ENCODE measurements at places on chromosomes 4 and X.

DNA sequence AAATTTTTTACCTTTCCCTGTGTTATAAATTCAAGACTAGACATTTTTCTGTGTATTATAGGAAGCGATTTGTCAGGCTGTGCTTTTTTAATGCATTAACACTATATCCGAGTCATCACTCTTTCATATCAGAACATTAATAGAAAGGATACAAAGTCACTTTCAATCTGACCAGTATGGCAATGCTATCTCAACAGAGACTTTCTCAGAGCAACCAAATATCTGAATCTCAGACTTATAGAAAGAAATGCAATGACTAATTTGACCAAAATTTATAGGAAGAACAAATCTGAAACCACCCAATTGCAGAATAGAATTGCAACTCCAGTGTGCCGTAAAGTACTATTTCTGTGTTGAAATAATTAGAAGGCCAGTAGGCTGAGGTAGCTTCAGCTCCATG is 473 bp upstream of the TKTL2 start:
- no peak for DNase-seq

DNA sequence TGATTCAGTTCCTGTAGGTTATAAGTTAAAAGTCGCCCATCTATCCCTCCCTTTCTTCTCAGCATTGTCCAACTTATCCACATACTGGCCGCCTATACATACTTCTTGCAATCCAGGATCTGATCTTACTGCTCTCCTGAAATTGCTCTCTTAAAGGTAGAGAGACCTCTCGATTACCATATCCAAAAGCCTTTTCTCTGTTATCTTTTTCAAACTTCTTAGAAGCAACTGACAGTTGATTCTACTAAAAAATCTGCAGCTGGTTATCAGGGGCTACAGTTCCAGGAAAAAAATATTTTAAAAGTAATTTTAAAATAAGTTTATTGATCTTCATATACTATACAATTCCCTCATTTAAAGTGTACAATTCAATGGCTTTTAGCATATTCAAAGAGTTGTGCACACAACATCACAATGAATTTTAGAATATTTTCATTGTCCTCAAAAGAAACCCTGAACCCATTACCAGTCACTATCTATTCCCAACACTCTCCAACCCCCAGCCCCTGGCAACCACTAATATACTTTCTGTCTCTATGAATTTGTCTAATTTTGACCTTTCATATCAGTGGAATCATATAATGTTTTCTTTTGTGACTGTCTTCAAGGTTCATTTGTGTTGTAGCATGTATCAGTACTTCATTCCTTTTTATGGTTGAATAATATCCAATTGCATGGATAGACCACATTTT is 102.0 kb downstream of the HDAC8 start:
- no peak for DNase-seq

DNA sequence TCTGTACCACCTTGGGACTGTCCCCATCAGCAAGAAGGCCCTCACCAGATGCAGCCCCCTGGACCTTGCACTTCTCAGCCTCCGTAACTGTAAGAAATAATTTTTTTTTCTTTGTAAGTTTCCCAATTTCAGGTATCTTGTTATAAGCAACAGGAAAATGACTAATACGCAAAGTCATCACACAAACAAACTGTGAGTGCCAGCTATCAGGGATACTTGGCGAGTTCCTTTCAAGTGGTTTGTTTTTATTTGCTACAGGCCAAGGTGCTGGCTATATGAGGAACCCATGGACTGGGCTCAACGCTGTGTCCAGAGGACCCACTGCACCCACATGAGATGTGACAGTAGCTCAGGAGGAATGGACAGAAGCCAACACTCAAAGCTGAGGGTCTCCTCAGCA is 11.5 kb upstream of the GPM6B start:
- no peak for DNase-seq

DNA sequence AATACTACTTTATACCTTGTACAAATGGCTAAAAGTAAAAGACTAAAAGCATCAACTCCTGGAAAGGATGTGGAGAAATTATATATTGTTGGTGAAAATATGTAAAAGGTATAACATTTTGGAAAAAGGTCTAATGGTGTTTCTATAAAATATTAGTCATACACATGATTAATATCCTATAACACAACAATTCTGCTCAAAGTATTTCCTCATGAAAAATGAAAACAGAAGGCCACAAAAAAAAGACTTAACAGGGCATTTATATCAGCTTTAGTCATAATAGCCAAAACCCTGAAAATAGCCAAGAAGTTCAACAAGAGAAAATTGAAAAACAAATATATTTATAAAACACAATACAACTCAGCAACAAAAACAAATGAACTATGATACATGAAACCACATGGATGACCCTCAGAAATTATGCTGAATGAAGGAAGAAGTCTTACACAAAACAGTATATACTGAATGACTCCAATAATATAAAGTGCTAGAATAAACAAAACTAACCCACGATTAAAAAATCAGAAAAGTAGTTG is 38.8 kb downstream of the TBCK start:
- no peak for DNase-seq

GRCh38 chr4:38785901-38786402 is 3.2 kb upstream of the TLR10 start:
- DNase-seq: no peak

DNA sequence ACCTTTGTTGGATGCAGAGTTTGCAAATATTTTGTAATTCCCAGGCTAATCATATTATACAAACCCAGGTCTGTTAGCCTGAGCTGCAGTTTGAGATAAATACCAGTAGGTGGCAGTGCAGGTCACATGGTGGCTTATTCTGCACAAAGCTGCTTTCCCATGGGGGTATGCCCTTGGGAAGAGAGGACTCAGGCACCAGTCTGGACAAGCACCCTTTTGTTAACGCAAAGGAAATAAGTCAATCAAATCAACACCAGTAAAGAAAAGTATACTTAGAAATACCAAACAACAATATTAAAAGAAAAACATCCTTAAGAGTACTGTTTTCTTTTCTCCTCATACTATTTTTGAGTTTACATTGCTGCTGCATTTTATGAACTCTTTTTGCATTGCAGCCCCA is 389.0 kb upstream of the ZFP42 start:
- no peak for DNase-seq

DNA sequence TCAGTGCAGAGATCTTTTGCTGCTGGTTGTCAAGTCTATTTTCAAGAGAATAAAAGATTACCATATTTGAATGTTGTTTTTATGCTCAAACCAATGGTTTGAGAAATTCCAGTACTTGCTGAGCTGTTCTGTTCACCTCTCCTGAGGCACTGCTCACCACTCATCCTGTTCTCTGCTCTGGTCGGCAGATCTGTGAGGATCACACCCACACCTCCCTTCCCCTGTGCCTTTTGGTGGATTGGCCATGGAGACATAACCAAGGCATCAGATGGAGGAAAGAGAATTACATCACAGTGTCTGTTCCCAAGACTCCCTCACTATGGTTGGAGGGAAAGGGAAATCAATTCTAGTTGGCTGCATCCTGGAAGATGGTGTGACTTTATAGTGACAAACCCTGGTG is 391.6 kb downstream of the ARHGAP24 start:
- no peak for DNase-seq

- no peak for DNase-seq
Measured at GRCh38 chr4:3874028-3874415, 107.8 kb downstream of the ADRA2C start.

DNA sequence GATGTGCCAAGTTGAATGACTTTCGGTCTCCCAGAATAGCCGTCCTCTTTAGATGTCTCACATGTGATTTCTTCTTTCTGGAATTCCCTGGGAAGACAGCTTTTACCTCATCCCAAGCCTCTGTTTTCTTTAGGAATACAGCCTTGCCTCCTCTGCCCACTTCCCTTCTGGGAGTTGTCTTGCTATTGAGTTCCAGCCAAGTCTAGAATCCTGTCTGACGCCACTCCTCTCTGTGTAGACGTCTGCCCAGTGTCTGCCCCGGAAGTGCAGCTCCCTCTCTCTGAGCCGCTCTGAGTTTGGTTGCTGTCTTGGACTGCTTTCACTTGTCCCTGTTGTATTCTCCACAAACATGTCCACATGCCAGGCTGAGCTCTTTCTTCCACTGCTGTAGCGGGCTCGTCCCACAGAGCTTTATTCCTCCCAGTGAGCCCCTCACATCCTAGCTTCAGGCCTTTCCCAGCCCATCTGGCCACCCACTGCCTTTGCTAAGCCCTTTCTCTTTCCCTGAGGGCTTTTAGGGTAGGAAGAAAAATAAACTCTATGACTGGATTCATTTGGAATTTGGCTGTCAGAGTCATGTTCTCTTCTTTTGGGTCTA is 9.0 kb upstream of the IGFBP7 start:
- DNase-seq: no peak

DNA sequence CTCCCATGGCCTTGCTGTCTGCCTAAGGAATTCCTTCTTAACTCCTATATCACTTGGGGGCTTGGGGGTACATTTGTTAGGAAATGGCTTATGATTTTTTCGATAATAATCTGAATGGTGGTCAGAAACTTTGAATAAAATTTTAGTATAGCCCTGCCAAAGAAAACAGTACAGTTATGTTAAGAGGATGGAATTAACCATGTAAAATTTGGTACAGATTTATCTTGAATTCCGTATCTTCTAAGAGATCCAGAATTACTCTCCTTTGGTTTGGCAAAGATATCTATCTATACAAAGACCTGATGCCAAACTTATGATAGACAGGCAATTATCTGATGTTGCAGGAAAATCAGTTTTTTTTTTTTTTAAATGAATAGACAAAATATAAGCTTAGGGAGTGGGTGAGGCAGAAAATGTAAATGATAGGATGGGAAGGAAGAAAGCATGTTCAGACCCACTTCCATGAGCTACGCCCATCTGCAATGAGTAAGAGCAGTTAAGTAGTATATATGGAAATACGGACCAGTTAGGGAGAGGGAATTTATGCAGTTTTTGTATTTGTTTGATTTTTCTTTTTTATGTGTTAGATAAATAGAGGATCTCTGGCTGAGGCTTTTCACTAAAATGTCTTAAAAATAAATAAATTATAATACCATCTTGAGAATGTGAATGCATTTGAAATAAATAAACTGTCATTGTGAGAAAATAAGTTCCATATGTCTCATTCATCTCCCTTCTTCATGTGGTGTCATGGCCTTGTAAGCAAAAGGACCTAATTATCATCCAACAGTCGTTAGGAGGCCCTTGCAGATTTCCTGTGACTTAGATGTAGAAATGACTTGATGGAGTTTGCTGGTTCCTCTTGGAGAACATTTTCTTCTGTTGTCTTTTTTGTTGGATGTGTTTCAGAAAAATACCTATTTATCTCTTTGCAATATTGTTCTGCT is 389.6 kb downstream of the ARHGAP24 start:
- DNase-seq: no peak

DNA sequence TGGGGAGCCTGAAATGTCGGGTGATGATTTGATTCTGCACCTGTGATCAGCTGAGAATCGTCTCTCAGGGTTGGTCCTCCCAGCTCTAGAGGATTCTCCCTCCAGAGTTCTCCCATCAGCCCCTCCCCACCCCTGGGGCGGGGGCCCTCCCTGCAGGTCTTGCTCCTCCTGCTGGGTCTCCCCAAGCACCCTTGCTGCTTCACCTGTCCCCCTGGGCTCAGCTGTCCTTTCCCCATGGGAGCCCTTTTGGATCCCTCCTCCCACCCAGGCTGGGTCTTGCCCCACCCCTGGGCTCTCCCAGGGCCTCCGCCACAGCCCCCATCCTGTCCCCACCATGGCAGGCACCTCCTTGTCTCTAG is 22.2 kb downstream of the PSAPL1 start:
- DNase-seq: no peak

DNA sequence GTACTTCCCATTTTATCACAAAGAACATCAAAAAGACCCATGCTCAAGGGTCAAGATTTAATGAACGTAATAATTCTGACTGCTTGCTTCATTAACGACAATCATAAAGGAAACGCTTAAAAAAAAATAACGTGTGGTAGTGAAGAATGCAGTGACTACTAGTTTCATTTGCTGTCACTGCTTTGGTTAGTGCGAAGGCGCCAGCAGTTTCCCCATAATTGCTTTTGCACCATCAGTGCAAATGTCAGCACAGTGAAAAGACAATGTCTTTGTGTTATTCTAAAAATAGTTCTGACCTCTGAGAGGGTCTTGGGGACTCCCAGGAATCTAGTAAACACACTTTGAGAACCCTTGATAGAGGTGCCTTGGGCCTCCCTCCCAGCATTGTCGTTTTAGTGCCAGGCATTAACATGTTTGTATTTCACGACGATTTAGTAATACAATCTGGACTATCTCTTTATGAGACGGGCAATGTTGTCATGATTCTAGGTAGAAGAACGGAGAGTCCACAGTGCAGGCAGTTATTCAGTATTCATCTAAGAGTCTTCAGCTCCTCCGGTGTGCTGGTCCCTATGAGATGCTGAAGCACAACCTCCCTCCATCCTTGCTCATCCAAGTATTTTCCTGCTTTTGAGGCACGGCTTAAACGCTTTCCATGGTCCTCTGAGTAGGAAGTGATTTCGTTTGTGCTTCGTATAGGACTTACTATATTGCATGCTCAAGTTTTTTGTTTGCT is 71.0 kb downstream of the AFF1 start:
- peak; percentile 56 for DNase-seq

GRCh38 chr4:174537634-174538033 is 15.3 kb upstream of the HPGD start:
- no peak for DNase-seq

GRCh38 chr4:127559981-127560380 is 72.8 kb upstream of the INTU start:
- DNase-seq: no peak

DNA sequence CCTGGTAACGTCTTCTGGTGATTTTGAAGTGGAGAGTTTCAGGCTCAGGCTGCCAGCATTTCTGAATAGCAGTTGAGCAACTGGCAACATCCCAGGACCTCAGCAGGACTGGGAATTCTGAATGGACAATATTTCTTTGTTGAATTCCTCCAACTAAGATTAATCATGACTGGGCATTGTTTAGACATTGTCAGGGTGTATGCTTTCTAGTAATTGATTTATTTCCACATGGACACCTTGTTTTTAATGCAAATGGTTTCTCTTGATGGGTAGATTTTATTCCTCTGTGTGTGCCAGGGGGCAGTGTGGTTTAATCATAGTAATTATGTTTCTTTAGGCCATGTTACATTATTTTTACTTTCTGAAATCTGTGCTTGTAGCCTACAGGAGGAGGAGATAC is 1004.7 kb upstream of the LCORL start:
- DNase-seq: no peak

DNA sequence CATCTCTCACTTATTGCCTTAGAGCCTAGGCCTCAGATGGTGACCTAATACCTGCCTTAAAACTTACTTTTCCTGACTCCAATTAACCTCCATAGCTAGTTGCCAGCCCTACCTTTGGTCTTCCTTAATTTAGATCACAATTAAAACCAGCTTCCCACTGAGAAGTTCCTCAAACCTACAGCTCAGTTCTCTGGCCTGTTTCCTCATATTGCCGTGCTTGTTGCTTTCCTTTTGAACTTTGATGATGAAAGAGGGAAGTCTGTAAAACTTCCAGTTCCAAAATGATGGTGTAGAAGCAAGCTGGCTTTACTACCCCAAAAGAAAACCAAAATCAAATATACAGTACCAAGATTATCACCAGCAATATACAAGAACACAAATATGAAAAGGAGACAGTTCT is 28.9 kb upstream of the CAMK2D start:
- DNase-seq: no peak

GRCh38 chr4:169810325-169811323 is 52.9 kb upstream of the HPF1 start:
- DNase-seq: peak; percentile 64

Measured in CD4-positive, alpha-beta T cell treated with Interleukin-4 for 1 hour (primary cell).